Activated CD4-positive, alpha-beta T cell treated with anti-CD3 and anti-CD28 coated beads for 1 hour (primary cell): ENCODE measurements at places on chromosomes 16 and 17.

DNA sequence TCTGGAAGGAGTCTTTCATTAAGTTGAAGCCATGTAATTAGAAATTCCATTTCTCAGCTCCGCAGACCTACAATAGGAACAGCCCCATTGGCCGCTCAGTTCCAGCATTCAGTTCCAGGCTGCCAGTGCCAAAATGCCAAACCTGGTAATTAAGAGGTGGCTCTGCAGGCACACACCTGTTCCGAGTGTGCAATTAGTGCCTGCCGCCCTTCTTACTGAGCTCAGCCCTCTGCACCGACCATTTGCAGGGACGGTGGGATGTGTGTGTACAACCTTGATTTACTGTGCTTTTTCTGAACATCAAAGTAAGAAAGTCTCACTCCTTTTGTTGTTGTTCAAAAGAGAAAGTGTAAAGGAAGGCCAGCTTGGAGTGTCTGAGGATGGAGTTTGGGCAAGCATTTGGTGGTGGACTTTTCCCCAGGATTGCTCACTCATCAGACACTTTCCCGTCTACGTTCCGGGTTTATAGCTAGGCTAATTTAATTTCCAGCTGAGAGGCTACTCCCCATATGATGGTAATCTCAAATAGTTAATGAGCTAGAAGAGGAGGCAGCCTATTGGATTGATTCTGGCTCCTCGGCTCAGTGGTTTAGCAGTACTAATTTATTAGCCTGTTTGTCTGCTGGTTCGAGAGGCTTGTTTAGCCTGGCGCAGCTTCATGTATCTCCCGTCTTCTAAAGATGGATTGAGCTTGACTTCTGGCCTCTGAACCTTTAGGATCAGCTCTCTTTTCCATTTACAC lies 20.0 kb downstream of the HS3ST3B1 start:
- DNase-seq = no peak

DNA sequence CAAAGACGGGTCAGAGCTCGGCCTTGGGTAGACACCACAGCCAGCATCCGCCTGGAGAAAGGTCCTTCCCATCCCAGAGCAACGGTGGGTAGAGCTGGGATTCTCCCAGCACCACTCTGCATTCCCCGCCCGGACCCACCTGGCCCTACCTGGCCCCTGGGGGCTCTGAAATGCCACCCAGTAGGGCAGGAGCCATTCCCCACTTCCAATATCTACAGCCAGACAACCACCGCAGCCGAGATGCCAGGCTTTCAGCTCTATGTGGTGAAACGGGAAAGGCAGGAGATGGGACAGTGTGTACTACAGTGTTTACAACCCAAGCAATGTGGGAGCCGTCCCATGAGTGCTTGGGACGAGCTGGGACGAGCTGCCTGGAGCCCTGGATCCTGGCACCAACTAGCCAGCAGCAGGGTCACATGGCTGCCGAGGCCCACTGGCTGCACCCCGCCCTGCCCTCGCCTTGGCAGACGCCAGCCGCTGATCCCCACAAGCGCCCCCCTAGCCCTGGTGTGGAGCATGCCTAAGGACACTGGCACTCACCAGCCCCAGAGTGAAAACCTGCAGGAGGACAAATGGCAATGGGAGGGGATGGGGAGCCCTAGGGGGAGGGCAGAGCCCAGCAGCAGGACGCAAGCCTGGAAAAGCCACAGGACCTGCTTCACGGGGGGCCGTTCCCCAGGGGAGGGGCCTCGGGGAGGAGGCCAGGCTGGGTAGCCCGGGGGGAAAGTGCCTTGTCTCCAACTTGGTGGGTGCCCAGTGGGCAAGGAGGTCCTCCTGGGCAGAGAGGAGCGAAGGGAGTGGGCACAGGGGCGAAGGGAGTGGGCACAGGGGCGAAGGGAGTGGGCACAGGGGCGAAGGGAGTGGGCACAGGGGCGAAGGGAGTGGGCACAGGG lies 13.5 kb downstream of the TMC6 start:
- DNase-seq = no peak

GRCh38 chr17:48995974-48996721 lies 1.0 kb upstream of the IGF2BP1 start:
- DNase-seq = no peak

- DNase-seq = no peak
Measured at GRCh38 chr17:79465681-79466025, 145.2 kb downstream of the RBFOX3 start.

DNA sequence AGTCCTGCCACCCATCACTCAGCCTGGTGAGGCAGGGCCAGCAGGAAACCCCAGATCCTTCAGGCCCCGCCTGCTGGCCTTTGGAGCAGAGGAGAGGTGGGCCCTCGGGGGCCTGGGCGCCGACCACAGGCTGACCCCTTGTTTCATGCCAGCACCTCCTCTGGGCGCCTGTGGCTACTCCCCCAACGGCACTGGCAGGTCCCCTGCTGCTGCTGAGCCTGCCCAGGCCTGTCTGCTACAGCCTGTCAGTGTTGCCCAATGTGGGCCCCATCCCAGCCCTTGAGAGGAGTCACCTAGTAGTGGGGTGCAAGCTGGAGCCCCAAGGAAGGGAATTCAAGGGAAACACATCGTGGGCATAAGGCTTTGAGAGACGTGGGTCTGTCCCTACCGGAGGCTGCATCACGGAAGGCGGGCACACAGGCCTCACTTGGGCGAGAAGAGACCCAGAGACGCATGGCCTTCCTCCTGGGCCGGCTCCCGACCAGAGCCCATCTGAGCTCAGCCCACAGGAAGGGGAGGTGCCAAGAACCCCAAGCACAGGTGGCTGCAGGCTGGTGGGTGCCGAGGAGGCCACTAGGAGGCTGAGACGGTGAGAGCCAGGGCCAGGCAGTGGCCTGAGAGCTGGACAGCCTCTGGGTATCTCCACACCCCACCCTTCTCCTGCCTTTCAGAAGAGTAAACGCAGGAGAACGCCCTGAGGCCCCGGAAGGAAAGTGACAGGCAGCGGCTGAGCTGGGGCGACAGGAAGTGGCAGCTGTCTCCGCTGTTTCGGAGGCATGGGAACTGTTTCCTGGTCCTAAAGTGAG lies 8.0 kb upstream of the FASN start:
- DNase-seq = peak; percentile 38

- DNase-seq = no peak
Measured at GRCh38 chr16:11629071-11630030, 38.9 kb upstream of the SNN start.

GRCh38 chr17:63984651-63985386 lies 12.1 kb upstream of the SCN4A start:
- no peak for DNase-seq

GRCh38 chr17:30520436-30520835 lies 43.2 kb downstream of the GOSR1 start:
- DNase-seq = no peak

DNA sequence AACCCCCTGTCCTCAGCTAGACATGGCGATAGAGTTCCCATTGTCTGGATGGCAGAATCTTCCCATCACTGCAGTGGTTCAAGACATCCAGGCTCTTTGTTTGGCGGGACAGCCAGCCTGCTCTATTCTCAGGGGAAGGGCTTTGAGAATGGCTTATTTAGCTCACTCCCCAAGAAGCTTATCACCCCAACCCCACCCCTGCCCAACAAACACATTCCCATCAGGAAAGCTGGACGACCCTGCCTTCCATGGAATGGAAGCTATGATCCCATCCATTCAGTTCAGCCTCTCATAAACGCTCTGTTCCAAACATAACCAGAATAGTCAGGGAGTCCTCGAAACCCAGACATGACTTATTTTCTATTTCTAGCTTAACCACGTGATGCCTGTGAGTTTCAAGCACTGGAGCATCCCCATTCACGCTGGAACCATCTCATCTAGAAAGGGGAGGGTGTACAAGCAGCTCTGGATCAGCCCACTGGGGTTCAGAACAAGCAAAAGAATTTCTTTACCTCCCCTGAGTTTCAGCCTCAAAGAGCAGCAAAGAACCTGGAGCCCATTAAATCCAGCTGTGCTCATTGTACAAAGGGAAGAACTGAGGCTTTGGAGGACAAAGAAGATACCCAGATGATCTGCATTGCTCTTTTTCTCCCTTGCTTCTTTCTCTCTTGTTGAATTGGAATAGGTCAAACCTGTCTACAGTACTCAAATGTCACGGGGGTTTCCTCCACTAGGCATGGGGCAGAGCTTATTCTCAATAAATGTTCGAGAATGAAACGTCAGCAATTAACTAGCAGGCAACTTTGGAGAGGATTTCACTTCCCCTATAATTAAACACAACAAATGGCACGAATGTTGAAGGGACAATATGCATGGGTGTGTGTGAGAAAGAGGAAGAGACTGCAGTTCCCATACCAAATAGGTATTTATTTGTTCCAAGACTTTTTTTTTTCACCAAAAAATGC lies 93.1 kb downstream of the XYLT1 start:
- no peak for DNase-seq

DNA sequence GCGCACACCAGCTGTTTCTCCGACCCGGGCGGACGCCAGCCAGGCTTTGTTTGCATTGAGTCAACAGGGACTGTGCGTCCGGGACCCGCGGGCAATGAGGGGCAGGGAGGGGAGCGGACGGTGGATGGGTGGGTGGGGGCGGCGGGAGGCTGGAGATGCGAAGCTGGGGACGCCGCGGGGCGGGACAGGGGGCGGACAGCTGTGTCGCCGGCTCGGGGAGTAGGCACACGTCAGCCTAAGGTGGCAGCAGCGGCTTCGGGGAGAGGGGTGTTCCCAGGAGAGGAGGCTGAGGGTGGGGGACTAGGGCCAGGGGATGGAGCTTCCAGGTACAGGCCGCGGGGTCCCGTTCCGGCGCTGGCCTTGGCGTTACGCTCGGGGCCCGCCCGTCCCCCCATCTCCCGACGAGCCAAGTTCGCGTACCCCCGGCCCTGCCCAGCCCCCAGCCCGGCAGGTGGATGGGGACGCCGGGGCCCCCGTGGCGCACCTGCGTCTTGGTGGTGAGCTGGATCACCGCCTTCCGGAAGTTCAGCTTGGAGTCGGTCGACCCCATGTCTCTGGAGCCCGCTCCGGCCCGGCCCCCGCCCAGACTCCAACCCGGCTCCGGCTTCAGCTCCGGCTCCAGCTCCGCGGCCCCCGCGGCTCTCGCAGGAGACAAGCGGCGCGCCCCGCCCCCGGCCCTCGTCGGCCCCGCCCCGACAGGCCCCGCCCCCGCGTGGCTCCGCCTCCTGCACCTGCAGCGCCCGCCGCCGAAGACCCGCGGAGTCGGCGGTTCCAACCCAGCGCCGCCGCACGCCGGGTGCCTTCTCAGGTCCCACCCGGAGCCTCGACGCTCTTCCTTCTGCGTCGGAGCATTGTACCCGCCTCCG lies at the start of gene HID1:
Gene HID1, minus strand, starts transcription at position 653 of the 866 bp plus-strand sequence. Its CDS starts 103 bp downstream, at position 550.
- DNase-seq = peak; percentile 72

DNA sequence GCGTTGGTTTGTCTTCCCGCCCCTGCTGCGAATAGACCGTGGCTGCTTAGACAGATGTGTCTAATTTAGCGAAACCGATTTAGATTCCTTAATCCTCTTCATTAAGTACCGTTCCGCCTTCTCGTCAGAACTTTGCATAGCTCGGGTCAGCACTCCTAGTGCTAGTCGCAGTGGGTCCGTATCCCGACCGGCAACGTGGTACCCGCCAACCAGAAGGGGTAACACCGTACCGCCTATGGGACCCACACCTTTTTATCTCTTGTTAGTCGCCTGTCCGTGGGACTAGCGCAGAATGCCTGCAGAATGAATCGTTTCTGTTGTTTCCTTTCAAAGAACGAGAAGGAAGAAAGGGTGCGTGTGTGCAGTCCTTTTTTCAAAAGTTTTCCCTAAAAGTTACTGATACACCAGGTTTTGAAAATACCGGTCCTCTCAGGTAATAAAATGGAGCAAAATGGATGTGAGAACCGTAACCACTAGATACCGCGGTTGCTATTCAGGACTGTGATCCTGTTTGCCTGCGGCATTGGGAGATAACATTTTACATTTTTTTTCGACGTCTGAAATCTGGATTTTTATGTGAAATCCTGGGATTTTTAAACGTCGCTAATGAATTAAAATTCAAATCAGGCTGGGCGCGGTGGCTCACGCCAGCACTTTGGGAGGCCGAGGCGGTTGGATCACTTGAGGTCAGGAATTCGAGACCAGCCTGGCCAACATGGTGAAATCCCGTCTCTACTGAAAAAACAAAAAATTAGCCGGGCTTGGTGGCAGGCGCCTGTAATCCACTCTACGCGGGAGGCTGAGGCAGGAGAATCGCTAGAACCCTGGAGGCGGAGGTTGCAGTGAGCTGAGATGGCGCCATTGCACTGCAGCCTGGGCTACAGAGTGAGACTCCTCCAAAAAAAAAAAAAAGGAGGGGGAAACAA lies 998 bp upstream of the SRSF1 start:
- no peak for DNase-seq
